ENCODE measurements at places on chromosomes 7 and 10.

DNA sequence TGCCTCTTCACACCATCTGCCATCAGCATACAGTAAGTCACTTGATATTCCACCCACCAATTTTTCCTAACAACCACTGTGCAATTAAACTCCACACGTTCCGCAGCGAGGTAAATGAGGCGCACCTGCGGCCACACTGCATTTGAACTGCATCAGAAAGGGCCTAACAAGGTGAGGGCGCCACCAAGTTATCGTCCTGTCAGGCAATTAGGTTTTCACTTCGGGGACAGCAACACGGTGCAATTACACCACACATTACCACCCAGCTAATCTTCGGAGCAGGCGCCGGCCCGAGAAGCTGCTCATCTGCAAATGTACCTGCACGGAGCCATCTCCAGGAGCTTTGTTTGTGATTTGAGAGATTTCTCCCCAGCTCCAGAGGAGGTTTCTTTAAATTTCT is 84.4 kb downstream of the EBF3 start:
- DNase-seq: no peak

DNA sequence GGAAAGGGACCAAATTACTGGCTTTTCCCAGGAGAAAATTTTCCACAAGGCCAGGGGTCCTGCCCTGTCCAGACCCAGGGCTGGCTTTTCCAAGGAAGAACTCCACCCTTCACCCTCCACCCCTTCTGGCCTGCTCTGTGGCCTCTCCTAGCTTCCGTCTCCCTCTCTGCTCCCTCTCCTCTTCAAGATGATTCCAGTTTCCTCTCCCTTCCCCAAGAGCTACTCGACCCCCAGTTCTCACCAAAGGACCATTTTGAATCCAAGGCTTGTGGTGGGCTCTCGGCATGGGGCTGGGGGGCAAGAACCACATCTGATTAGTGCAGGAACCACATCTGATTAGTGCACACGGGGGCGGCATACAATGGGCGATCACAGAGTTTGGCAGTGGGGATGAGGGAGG is 7.7 kb downstream of the CHAT start:
- DNase-seq: no peak

DNA sequence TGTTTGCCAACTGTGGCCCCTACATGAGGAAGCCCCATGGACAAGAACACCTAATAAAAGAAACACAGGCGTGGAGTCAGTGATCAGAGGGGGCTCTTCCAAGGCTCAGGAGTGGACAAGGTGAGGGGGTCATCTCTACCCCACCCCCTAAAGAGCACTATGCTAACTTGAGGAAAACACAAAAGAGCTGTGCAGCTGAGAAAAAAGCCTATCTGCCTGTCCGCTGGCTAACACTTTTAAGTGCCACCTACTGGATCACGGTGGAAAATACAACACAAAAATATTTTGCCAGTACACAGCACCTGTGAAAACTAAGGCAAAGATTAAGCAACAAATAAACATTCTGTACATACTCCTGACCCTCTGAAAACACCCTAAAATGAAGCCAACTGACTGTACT is 53.1 kb upstream of the COBL start:
- no peak for DNase-seq

GRCh38 chr7:37009125-37009675 is 284.9 kb upstream of the AOAH start:
- DNase-seq: no peak

GRCh38 chr10:99232360-99232999 is 3.2 kb downstream of the HPSE2 start:
- DNase-seq: no peak

GRCh38 chr7:45515346-45515745 is 58.8 kb upstream of the ADCY1 start:
- no peak for DNase-seq

DNA sequence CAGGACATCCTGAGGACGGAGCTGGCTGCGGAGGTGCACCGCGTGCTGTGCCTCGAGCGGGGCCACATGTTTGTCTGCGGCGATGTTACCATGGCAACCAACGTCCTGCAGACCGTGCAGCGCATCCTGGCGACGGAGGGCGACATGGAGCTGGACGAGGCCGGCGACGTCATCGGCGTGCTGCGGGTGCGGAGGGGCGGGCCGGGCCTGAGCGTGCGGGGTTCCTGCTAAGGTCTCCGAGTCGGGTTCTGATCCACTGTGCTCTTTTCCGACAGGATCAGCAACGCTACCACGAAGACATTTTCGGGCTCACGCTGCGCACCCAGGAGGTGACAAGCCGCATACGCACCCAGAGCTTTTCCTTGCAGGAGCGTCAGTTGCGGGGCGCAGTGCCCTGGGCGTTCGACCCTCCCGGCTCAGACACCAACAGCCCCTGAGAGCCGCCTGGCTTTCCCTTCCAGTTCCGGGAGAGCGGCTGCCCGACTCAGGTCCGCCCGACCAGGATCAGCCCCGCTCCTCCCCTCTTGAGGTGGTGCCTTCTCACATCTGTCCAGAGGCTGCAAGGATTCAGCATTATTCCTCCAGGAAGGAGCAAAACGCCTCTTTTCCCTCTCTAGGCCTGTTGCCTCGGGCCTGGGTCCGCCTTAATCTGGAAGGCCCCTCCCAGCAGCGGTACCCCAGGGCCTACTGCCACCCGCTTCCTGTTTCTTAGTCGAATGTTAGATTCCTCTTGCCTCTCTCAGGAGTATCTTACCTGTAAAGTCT is 10.4 kb downstream of the ATG9B start:
- DNase-seq: peak; percentile 79

- DNase-seq: no peak
Observed at GRCh38 chr10:48439581-48440041, 133.1 kb downstream of the MAPK8 start.

DNA sequence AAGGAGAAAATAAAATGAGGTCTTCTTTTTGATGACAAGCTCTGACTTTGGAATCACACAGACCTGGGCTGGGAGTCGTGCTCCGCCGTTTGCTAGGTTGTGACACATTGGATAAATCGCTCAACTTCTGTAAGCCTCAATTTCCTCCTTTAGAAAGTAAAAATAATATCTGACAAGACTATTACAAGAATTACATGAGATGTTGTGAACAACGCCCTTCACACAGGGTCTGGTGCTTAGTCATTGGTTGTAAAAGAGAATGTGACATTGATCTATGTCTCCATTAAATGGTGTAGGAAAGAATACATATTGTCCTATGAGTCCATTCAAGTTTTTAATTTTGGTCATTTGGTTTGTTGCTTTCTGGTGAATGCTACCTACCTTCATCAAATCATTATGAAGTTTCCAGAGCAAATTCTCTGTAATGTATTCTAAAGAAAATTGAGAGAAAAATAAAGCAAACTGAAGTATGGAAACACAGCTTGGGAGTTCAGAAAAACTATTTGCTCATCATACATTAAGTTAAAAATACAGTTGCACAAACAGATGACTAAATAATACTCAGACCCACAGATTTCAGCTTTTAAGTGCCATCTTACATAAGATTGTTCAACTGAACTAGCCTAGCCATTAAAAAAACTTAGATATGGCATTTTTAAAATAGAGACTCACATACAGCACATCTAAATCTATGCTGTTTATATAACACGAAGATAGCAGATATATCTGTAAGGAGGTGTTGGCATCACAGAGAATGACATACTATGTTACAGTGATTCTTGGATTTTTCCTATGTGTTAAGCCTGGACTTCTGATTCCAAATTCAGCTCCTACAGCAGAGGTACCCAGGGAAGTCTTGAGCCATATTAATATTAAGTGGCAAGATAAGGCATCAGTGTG is 12.3 kb upstream of the ADRB1 start:
- no peak for DNase-seq

- DNase-seq: no peak
Observed at GRCh38 chr7:100667331-100668068, 6.0 kb upstream of the GNB2 start.

GRCh38 chr10:98567391-98568133 is 120.8 kb upstream of the HPS1 start:
- no peak for DNase-seq

DNA sequence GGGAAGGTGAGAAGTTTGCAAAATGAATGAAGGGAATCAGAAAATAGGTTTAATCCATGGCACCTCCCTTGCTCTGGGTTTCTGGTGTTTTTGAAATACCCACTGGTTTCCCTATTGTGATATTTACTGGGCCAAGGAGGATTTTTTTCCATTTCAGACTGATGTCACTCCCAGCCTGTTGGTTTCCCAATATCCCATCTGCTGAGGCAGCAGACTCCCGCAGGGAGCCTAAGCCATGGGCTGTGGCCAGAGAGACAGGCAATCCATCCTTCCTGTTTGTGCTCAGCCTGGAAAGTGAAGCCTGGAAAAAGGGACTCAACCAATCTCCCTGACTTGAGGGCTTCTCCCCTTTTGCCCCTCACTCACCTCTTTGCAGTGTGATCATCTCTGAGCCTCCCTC is 22.8 kb downstream of the FAM107B start:
- no peak for DNase-seq

DNA sequence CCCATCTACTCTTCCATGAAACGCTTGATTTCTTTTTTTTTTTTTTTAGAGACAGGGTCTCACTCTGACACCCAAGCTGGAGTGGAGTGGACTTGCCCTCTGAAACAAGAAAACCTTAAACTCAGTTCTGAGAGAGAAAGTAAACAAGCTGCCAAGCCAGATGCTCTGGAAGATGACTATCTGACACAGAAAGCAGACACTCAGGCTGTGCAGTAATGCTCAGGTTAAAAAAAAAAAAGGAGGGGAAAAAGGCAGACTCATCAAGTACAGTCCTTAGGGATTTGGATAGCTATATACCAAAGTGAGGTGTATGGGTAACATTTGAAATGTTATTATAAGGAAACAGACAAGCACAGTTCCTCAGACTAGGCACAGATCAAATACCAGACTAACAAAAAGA is 80.5 kb downstream of the IDE start:
- DNase-seq: no peak

GRCh38 chr10:80492848-80493521 is 38.9 kb downstream of the TSPAN14 start:
- DNase-seq: no peak

DNA sequence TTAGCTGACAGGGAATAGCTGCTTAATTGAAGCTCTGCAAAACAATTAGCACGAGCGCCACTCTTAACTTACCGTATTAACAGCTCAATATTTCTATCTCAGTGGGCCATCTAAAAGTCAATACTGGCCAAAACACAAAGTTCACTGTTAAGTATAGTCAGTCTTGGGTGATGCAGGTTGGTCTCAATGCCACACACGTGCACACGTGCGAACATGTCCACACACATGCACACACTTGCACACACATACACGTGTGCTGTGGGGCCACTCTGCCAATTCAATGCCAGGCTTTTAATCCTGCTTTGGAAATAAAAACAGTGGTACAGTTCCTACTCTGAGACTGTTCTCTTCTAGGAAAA is 105.1 kb downstream of the GRB10 start:
- no peak for DNase-seq

DNA sequence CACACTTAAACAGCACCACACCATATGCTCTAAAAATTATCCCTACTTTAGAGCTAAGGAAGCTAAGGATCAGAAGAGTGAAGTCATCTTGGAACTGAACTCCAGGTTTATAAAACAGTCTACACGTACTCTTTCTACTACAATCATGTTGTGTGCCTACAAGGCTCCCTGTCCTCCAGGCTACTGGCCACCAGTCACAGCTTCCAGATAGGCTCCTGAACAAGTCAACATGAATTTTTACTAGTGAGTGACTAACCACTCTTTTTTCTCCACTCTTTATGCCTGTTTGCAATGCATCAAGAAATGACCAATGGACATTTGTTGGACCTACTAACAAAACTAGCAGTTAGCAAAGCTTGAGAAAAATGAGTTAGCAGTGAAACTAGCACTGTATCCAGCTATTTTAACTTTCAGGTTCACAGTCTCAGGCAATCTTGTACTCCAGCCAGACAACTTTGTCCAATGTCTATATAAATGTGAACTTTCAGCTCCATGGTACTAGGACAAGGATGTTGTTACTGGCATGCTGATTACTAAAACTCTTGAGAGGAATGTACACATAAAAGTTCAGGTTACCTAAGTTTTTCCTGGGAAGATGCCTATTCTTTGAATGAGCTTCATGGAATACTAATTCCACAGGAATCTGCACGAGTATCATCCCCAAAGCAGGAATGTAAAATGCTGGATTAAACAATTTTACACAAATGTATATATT is 180.0 kb downstream of the BTAF1 start:
- no peak for DNase-seq

GRCh38 chr10:44899450-44900080 is 11.6 kb upstream of the TMEM72 start:
- no peak for DNase-seq

DNA sequence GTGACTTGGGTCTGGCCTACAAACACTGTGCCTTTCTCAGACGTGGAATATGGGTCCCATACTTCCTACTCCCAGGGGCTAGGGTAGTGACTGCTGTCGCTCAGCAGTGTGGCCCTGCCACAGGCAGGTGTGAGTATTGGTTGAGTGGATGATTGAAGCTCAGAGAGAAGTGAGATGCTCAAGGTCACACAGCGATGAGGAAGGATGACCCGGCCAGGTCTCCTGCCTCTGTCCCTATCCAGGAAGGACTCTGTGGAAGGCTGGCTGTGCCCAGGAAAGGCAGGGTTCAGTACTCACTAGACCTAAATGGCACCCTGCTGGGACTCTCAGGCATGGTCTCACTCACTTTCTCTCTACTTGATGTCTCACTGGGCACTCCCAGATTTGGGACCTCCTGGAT is 2.8 kb downstream of the PRF1 start:
- no peak for DNase-seq

GRCh38 chr7:130079846-130080394 is 9.6 kb downstream of the KLHDC10 start:
- DNase-seq: no peak

GRCh38 chr7:34136698-34137097 is 231.4 kb downstream of the BMPER start:
- DNase-seq: no peak

DNA sequence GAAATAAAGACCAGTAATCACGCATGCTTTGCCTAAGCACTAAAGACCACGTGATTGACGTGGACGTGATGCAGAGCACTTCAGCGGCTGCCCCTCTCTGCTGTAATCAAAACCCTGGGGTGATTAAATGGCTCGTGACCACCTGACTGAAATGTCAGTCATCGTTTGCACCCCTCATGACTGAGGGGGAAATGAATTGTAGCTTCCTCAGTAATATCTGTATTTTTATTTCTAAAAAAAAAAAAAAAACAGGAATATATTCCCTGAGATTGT is 148.1 kb upstream of the RSU1 start:
- DNase-seq: no peak

- no peak for DNase-seq
Observed at GRCh38 chr7:48173756-48174382, 2.6 kb downstream of the ABCA13 start.

DNA sequence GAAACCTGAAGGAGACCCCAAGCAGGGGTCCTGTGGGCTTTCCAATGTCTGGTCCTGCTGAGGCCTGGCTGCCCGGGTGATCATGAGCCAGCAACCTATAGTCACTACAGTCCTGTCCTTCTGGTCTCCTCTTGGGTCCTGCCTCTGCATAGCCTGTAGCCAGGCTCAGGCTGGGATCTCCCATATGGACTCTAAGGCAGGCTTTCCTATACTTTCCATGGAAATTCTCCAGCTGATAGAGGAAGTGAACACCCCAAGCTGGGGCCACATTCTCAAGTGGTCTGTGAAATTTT is 26.4 kb downstream of the ANXA8 start:
- no peak for DNase-seq
